ENCODE measurements at places on chromosomes 7 and 10. TPM values are rescaled to one million over a fixed set of nuclear protein-coding genes. Genes with fewer than 3 reads are reported as not detected.

DNA sequence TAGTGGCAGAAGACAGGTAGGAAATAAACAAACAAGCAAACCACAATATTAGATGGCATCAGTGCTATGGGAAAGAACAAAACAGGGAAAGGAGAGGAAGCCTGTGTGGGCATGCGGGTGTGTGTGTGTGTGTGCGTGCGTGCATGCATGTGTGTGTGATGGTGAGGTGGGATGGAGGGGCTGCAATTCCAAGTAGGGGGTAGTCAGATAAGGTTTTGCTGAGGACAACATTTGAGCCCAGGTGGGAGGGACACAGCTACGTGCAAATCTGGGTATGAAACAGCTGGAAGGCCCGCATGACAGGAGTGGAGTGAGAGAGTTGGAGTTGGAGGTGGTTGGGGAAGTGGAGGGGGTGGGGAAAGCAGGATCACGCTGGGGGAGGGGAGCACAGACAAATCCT, 121.0 kb upstream of the PARD3 start:
- peaks cover 3% of the 10 kb centered on the region for H3K27me3 ChIP-seq
- H3K27ac ChIP-seq: no peak overlapping the region
- H3K36me3 ChIP-seq: no peaks in the 10 kb centered on the region
- no peaks in the 10 kb centered on the region for H3K4me1 ChIP-seq
- no peak for DNase-seq

- H3K36me3 ChIP-seq: no peaks in the 10 kb centered on the region
- H3K27ac ChIP-seq: no peak overlapping the region
- DNase-seq: no peak
- peaks cover 2% of the 10 kb centered on the region for H3K4me1 ChIP-seq
These were observed 98.0 kb downstream of the ADAM12 start for GRCh38 chr10:126290232-126290631.

DNA sequence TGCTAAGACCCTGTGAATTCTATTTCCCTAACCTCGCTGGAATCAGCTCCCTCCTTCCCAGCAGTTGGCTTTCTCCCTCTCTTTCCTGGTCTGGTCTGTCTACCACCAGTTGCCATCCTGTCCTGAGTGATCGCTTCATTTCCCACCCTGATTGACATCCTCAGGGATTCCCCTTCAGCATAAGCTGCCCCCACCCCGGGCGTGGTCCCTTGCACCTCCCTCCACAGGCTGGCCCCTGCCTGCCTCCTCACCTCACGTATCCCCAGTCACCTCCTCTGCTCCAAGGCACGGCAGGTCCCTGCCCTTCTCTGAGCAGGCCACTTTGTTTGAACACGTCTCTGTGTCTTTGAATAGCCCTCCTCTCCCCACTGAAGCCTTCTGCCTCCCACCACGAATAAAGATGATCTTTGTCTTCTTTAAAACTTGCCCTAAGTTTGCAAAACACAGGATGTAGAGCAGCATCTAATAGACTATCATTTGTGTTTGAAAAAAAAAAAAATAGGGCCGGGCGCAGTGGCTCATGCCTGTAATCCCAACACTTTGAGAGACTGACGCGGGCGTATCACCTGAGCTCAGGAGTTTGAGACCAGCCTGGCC, 233.5 kb downstream of the CUX1 start:
- peaks cover 16% of the 10 kb centered on the region for H3K36me3 ChIP-seq
- no peak overlapping the region for H3K4me3 ChIP-seq
- peaks cover 4% of the 10 kb centered on the region for H3K27me3 ChIP-seq
- DNase-seq: no peak

DNA sequence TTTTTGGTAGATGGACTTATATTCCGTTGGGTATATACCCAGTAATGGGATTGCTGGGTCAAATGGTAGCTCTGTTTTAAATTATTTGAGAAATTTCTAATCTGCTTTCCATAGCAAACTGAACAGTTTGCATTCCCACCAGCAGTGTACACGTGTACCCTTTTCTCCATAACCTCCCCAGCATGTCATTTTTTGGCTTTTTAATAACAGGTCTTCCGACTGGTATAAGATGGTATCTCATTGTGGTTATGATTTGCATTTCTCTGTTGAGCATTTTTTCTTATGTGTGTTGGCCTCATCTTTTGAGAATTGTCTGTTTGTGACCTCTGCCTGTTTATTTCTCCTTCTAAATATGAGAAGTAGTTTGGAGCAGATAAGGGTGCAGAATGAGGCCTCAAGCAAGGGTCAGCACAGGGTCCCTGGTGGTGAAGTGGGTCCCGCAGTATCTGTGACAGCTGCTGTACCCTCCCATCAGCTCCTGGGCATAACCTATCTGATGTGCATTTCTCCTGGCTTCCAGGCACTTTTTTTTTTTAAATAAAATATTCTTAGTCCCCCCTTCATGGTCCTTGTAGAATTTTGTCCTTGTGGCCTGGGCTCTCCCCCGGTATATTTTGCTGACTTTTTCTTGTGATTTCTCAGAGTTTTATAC, 73.5 kb downstream of the PROSER2 start:
- H3K27ac ChIP-seq: no peak overlapping the region
- DNase-seq: no peak
- H3K36me3 ChIP-seq: no peaks in the 10 kb centered on the region
- no peaks in the 10 kb centered on the region for H3K4me1 ChIP-seq
- no peak overlapping the region for H3K4me3 ChIP-seq

DNA sequence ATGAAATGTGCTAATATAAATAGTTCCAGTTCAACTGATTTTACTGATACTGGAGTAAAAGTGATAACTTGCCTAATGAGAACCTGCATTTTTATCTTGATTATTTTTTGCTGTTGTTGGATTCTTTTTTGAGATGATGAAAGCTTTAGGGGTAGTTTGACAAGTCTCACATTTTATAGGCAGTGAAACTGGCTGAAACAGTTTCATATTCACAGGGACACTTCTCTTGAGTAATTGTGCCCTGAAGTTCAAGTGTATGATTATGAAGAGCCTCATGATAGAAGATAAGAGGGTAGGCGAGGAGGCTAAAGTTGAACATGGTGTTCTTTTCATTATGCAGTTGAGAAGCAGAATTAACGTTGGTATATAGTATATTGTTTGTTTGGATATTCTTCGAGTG, 5.1 kb downstream of the AUTS2 start:
- peaks cover 10% of the 10 kb centered on the region for H3K27me3 ChIP-seq
- H3K4me3 ChIP-seq: no peak overlapping the region
- no peak for DNase-seq

DNA sequence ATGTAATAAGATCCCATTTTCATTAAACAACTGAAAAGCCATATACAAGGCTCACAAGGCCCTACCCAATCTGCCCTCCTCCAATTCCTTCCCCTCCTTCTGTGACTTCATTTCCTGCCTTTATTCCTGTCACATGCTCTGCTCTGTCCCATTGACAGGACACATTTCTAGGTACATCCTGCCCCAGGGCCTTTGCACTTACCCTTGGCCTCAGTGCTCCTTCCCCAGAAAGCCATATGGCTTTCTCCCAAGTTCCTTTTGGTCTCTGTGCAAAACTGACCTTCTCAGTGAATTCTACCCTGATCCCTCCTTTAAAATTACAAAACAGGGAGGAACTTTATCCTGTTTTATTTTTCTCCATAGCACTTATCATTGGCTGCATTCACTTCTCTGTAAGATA, 40.0 kb downstream of the KCNMA1 start:
- no peak for DNase-seq
- no peaks in the 10 kb centered on the region for H3K4me1 ChIP-seq
- H3K36me3 ChIP-seq: peaks cover 3% of the 10 kb centered on the region
- H3K4me3 ChIP-seq: peak overlapping the region; percentile 39

SHTN1 gene
- total RNA-seq: 54.8 TPM

DNA sequence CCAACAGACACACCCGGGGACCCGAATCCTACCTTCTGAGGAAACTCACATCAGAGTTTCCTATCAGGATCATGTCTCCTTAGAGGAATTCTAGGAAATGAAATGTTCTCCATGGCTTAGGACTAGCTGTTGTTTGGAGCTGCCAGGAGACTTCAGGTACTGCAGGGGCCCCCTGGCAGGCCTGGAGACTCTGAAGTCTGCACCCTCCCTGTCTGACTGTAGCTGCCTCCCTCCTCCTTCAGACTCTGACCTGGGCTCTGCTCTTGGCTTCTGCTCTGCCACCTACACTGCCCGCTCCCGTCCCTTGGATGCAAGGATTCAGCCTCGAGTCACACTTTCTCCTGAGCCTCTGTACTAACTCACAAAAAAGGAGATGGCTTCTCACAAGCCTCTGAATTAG, 232.8 kb downstream of the INHBA start:
- H3K27ac ChIP-seq: no peak overlapping the region
- no peaks in the 10 kb centered on the region for H3K27me3 ChIP-seq
- no peak overlapping the region for H3K4me3 ChIP-seq
- no peaks in the 10 kb centered on the region for H3K36me3 ChIP-seq
- no peak for DNase-seq

GRCh38 chr7:128003787-128004186, 27.4 kb downstream of the LRRC4 start:
- DNase-seq: no peak
- H3K27ac ChIP-seq: peak overlapping the region; percentile 19

NEUROG3 gene
- not detected for total RNA-seq

DNA sequence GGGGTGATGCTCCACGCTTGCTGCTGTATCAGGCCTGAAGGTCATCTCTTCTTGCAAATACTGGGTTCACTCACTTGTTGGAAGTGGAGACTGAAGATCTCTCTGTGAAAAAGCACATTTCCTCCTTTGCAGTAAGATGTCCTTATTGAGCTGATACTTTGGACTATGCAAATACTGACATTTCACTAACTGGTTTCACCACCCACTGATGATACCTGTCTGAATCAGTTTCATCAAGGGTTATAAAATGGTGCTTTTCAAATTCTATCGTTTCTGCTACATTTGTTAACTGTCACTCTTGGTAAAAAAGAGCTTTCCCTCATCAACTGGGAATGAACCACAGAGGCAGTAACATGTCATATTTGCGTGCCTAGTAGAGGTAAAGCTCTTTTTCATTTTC, 35.5 kb downstream of the RAB19 start:
- H3K27ac ChIP-seq: no peak overlapping the region
- DNase-seq: no peak
- H3K27me3 ChIP-seq: no peaks in the 10 kb centered on the region

KCP gene
- total RNA-seq: 2.2 TPM

GRCh38 chr7:149727053-149727898, 46.1 kb downstream of the ZNF467 start:
- H3K4me1 ChIP-seq: no peaks in the 10 kb centered on the region
- no peak overlapping the region for H3K27ac ChIP-seq

- H3K27ac ChIP-seq: no peak overlapping the region
- H3K36me3 ChIP-seq: no peaks in the 10 kb centered on the region
- H3K4me1 ChIP-seq: peaks cover 4% of the 10 kb centered on the region
- DNase-seq: no peak
These were observed 5.0 kb upstream of the GRIFIN start for GRCh38 chr7:2481195-2481594.

BAZ1B gene
- 108 TPM for total RNA-seq

DNA sequence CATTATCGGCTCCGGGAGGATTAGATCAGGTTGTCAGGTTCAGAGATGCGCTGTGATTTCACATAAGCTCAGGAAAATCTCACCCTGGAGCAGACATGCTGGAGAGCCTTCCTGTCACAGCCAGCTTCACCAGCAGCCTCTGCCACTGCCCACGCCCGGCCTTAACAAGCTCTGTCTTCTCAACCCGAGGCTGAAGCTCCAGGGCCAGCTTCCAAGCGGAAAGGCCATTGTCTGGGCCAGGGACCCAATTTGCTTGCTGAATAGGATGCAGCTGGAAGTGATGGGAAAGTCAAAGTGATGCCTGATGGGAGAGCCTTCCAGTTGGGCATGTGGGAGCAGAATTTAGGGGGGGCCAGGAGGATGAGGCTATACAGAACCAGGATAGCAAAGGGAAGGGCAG, 36.3 kb downstream of the C10orf105 start:
- DNase-seq: no peak
- peaks cover 4% of the 10 kb centered on the region for H3K36me3 ChIP-seq
- peak overlapping the region; percentile 30 for H3K4me3 ChIP-seq
- peaks cover 12% of the 10 kb centered on the region for H3K27me3 ChIP-seq
- H3K27ac ChIP-seq: no peak overlapping the region
- peaks cover 11% of the 10 kb centered on the region for H3K4me1 ChIP-seq

DNA sequence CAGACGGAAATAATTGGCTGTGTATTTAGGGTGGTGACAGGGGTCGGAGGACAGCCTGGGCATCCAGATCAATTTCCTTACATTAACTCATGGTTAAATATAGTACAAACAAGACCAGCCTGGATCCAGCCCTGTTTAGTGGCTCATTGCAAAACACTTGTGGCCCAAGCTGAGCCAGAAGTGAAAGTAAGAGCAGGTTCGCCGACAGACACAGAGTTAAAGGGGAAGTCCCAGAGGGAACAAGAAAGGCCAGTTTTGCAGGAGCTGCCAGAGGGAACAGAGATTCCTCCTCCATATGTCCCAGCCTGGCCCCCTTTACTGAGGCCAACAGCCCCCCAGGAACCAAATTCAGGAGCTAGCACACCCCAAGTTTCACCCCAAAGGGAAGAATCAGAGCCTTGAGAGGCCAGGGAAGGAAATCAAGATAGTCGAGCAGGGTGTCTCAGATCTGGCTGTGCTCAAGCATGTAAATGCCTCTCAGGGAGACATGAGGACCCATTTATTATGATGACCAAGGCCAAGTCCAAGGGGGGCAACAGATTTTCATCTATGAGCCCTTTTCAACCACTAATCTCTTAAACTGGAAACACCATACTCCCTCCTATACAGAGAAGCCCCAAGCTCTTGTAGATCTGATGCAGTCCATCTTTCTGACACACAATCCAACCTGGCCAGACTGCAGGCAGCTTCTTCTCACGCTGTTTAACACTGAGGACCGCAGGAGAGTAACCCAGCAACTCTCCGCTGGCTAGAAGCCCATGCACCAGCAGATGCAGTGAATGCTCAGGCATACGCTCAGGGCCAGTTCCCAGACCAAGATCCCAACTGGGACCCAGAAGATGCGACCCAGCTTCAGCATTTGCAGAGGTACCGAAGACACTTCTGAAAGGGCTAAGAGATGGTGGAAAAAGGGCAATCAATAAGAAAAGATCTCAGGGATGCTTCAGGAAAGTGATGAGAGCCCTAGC, 15.9 kb upstream of the ADCK2 start:
- H3K27me3 ChIP-seq: no peaks in the 10 kb centered on the region

DNA sequence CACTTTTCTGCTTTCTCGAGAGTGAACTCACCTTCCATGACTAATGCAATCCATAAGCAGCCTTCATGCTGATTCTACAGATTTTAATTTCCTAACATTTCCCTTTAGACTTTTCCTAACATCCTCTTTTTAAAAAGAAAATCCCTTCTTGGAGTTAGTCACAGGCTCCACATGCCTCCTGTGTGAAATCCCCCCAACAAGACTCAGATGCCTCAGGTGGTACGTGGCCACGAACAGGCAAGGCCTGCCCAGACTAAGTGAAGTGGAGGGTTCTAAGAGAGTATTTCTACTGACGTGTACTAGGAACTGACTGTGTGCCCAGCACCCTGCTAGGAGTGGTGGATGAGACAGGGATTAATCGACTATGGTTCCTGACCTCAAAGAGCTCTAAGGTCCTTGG, 125.9 kb upstream of the HPS1 start:
- H3K36me3 ChIP-seq: no peaks in the 10 kb centered on the region
- no peaks in the 10 kb centered on the region for H3K4me1 ChIP-seq
- H3K27me3 ChIP-seq: no peaks in the 10 kb centered on the region
- no peak overlapping the region for H3K4me3 ChIP-seq
- no peak for DNase-seq
- no peak overlapping the region for H3K27ac ChIP-seq

- H3K27me3 ChIP-seq: no peaks in the 10 kb centered on the region
- no peak overlapping the region for H3K27ac ChIP-seq
- no peak overlapping the region for H3K4me3 ChIP-seq
These were observed 165.1 kb upstream of the WNT16 start for GRCh38 chr7:121163699-121164098.

HNRNPF gene
- 99.7 TPM for total RNA-seq

Measured in glutamatergic neuron (in vitro differentiated cells).